MV-4-11 (cell line): ENCODE measurements at places on chromosomes 16 and 17.

DNA sequence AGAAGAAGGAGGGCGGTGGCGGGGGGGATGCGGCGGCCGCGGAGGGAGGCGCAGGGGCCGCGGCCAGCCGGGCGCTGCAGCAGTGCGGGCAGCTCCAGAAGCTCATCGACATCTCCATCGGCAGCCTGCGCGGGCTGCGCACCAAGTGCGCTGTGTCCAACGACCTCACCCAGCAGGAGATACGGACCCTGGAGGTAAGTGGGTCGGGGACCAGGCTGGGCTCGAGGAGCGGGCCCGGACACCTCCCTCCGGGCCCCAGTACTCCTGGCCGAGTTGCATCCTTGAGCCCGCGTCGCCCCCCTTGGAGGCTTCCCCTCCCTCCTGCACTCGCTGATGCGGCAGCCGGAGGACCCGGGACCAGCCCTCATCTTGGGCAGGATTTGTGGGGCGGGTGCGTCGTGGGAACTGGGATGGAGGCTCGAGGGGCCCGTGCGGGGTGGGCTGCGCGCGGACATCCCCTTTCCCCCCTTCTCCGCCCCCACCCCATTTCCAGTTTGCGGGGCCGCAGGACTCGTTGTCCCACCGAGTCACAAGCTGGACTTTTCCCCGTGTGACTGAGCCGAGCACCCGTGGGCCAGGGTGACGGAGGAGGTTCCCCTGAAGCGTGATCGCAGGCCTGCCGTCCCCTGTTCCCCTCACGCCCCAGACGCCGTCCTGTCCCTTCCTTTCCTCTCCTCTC is 572 bp downstream of the KSR1 start:
- no peak for DNase-seq

- peak; percentile 47 for DNase-seq
Observed at GRCh38 chr17:8963647-8964258, 1.8 kb downstream of the PIK3R5 start.

- no peak for DNase-seq
Observed at GRCh38 chr17:57489321-57489720, 233.0 kb downstream of the MSI2 start.

GRCh38 chr17:48310748-48311213 is 119.2 kb downstream of the SKAP1 start:
- no peak for DNase-seq

GRCh38 chr17:60971515-60972369 is 294.1 kb downstream of the BCAS3 start:
- peak; percentile 31 for DNase-seq

DNA sequence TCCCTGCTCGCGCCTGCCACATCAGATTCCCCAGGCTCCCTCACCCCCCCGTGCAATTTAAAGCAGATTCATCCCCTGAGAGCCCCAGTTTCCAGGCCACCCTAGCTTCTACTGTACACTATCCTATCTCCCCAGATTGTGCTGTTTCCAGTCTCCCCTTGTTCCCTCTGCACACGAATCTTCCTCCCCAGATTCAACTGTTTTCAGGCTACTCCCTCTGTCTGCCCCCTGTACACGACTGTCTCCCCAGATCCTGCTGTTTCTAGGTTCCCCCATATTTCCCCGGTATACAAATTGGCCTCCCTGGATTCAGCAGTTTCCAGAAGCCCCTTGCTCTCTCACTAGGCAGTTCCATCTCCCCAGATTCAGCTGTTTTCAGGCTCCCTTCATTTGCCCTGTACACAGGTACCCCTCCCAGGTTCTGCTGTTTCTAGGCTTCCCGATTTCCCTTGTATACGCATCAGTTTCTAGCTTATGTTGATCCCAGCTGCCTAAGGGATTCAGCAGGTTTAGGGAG is 22.9 kb downstream of the COPZ2 start:
- no peak for DNase-seq

GRCh38 chr17:15413101-15413771 is 54.2 kb downstream of the CDRT4 start:
- DNase-seq: no peak

DNA sequence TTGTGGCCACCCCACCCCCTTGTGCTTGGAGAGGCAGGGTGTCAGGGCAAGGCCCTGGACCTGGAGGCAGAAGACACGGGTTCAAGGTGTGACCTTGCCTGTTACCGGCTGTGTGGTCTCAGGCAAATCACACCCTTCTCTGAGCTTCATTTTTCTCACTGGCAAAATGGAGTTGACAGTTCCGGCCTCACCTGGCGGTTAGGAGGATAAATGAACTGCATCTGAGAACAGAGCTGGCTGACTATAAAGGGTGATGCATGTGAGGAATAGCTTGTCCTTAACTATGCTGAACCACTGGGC is 4.2 kb upstream of the MEOX1 start:
- DNase-seq: no peak

GRCh38 chr16:6265968-6266367 is 1066.7 kb upstream of the RBFOX1 start:
- no peak for DNase-seq

GRCh38 chr16:51184702-51185433 is 33.8 kb upstream of the SALL1 start:
- no peak for DNase-seq

DNA sequence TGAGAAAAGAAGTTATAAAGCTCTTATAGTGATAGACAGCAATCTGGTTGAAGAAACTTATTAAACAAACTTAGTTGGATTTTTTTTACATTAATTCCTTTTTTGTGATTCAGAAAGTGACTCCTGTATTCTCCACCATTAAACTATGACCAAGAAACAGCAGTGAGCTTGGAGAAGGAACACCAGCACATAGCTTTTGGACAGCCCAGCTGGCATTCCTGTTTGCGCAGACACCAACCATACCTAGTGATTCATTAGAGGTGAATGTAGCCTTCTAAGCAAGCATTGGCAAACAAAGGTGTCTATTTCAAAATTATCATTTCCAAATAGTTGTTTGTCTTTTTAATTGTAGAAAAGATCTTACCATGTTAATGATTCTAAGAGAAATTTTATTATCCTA is 94.4 kb downstream of the STXBP4 start:
- DNase-seq: no peak

DNA sequence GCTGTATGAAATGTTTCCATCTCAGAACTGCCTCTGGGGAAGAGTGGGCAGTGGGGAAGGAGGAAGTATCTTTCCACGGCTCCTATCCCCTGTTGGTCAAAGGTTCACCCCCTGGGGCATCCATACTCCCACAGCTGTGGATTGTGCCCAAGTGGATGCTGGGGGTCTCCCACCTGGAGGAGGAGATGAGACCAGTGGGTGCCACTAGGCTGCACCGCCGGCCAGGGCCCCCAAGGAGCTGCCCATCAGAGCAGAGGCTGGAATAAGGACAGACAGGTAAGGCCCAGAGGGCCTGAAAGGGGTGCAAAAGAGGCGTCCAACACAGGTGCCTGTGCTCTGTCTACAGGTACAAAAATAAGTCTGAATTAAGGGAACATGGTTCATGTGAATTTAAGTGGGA is 87.5 kb downstream of the WSCD1 start:
- DNase-seq: no peak

GRCh38 chr17:49013311-49014213 is 16.4 kb downstream of the IGF2BP1 start:
- DNase-seq: no peak

DNA sequence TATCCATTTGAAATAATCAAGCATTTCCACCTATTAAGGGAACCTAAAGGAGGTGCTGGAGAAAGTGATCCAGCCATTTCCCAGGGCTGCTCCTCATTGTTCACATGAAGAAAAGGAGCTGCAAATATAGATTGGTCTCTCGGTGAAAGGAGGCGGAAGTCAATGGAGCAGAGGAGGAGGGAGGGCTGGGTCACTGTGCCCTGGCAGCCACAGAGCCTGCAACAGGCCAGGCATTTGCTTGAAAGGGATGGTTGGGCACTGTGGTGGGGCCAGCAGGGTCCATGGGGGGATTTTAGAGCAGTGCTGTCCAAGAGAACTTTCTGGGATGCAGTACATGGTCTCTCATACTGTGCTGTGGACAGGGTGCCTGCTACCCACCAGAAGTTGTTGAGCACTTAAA is 173.2 kb downstream of the CYLD start:
- no peak for DNase-seq

DNA sequence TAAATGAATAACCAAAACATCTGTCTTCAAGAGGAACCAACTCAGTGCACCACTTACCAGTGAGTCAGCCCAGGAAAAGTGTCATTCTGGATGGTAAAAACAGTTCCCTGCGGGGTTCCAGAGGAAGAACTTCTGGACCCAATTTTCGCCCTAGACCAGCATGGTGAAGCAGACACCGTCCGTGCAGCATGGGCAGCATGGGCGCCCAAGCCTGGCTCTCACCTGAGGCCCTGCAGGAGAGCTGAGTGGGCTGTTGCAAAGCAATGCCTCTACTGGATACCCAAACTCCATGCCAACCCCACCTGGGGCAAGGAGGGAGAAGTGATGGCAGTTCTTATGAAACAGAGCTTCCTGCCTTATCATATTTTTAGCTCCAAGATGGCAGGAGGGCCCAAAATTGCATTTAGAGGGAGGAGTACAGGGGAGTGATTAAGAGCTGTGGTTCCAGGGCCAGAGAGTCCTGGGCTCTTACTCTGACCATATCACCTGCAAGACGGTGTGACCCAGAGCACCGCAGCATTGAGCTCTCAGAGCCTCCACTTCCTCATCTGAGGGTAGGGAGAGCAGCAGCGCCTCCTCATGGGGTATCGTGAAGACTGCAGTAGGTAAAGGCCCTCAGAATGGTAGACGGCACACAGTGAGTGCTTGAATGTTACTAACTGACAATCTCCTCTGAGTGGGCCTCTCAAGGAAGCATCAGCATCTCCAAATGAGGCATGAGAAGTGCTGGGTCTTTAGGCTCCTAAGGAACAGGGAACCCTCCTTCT is 16.6 kb upstream of the INPP5K start:
- DNase-seq: peak; percentile 68

DNA sequence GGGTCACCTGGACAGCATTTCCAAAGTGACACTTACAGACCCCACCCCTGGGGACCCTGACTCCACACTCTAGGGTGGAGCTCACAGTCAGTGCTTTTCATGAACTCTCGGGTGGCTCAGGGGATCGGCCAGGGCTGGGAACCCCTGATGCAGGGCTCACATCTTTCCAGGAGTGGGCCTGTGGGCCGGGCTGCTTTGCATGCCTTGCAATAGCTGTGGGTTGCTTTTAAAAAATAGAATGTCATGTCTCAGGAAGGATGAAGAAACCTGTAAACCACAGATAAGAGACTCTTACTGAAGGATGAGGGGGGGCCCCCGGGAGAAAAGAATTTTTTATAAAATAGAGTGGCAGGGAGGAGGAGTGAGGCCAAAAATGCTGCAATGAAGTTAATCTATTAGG is 40.2 kb downstream of the RBFOX3 start:
- DNase-seq: no peak

GRCh38 chr17:50767446-50767845 is at the start of gene ANKRD40CL:
TSS of gene ANKRD40CL (minus strand) at chr17:50767518. CDS start at chr17:50766913, 605 bp downstream.
- DNase-seq: no peak

GRCh38 chr17:70076189-70076588 is 1.2 kb downstream of the KCNJ16 start:
- DNase-seq: no peak

DNA sequence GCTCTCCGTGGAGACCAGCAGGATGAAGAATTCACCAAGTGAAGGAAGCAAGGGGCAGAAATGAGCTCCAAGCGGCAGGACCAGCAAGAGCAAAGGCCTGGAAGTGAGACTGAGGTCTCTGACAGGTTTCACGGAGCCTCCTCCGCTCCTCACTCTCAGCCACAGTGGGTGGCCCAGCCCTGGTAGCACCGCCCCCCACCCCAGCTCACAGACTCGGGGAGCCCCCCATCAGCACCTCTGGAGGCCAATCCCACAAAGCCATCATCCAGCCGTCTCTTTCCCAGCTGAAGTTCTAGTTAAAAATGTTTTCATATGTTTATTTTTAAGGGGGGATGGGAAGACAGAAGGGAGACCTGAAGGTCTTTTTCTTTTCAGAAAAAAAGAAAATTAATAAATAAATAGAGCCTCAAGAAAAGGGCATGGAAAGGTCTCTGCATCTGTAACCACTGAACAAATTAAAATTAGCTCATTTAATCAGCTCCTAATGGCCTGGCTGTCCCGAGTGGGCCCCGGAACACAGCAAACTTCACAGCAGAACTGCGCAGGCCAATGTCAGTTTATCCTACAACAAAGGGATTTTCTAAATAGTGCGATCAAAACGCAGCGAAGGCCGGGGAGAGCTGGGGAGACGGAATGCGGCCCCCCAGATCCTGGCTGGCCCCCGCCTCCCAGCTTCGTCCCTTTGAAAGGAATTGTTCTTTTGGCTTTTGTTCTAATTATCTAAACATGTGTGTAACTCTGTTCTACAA is 190.3 kb downstream of the ZNF423 start:
- DNase-seq: no peak

DNA sequence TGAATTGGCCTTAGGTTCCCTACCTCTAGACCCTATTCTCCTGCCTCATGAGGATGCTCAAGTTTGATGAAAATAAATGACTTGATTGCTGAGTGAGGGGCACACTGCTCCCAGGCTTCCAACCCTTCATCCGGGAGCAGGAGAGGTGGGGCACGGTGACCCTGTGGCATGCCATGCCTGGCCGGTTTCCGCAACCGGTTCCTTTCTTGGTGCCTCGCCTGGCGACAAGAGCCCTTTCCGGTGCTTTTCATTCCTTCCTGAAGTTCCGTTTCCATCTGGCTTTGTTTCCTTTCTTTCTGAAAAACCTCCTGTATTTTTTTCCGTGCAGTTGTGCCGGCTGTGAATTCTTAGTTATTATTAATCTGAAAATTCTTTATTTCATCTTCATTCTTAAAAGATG is 27.7 kb downstream of the CRAMP1 start:
- no peak for DNase-seq

- DNase-seq: no peak
Observed at GRCh38 chr16:80931801-80932707, 74.6 kb downstream of the CMC2 start.

- DNase-seq: no peak
Observed at GRCh38 chr16:19588661-19589060, 33.2 kb downstream of the VPS35L start.

DNA sequence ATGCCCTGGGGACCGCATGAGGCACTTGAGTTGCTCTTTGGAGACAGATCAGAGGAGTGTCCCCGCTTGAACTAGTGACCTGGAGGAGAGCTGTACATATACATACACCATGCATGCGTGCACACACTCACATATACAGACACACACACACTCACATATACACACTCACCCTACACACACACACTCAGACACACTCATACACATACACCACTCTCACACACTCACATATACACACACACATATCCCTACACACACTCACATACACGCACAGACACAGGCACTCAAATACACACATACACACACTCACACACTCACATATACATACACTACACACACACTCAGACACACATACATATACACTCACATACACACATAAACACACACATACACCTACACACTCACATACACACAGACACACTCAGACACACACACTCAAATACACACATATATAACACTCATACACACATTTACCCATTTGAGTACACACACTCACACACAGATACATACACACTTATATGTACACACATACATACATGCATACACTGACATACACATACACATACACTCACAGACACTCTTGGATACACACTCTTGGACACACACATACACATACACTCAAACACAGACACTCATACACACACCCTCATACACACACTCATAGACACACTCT is 5.4 kb upstream of the MPP2 start:
- no peak for DNase-seq
